ENCODE measurements at places on chromosomes 1 and 21. TPM values are rescaled to one million over a fixed set of nuclear protein-coding genes. Genes with fewer than 3 reads are reported as not detected.

GRCh38 chr1:24301785-24302175 lies 17.4 kb upstream of the GRHL3 start:
- no peaks in the 10 kb centered on the region for H3K27me3 ChIP-seq
- H3K36me3 ChIP-seq: no peaks in the 10 kb centered on the region
- H3K4me3 ChIP-seq: no peak overlapping the region
- DNase-seq: no peak

- H3K36me3 ChIP-seq: no peaks in the 10 kb centered on the region
- no peaks in the 10 kb centered on the region for H3K27me3 ChIP-seq
- 0 out of 2 replicates have a peak, but pooled peaks cover 8% of the 10 kb centered on the region for H3K4me1 ChIP-seq
- no peak overlapping the region for H3K4me3 ChIP-seq
- H3K27ac ChIP-seq: no peak overlapping the region
- no peak for DNase-seq
These were observed 553.2 kb downstream of the KIF26B start for GRCh38 chr1:245707941-245708340.

DNA sequence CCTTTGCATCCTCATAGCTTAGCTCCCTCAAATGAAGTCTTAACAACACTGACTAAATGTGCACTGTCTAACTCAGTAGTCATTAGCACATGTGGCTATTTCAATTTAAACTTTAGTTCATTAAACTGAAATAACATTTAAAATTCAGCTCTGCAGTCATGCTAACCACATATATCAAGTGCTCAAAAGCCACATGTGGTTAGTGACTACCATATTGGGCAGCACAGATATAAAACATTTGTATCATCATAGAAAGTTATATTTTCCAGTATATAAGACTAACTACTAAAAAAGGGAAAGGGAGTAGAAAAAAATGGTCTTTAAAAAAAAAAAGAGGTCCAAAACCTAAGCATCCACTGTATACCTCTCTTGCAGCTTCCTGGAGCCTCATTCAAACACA lies 64.1 kb downstream of the SETD4 start:
- H3K27me3 ChIP-seq: 0 out of 2 replicates have a peak, but pooled peaks cover 4% of the 10 kb centered on the region
- no peaks in the 10 kb centered on the region for H3K36me3 ChIP-seq
- H3K4me3 ChIP-seq: no peak overlapping the region
- H3K27ac ChIP-seq: no peak overlapping the region

DNA sequence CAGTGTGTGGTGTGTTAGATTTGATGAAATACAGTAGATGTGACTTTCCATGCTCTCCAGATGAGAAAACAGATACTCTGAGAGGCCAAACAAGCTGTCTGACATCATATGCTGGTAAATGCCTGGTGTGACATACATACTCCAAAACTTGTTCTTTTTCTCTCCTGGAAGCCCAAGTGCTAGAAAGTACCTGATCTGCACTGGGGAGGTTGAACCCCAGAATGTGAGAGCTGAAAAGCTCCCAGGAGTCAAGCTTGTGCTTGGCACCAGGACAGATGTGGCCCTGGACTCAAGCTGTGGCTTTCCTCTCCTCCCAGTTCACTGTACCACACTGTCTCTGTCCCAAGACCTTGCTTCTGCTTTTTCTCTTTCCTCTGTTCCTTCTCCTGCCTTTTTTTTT lies 389.0 kb upstream of the USP24 start:
- no peaks in the 10 kb centered on the region for H3K36me3 ChIP-seq
- H3K4me3 ChIP-seq: no peak overlapping the region
- DNase-seq: no peak
- no peak overlapping the region for H3K27ac ChIP-seq

GRCh38 chr1:153800516-153800915 lies 25.3 kb downstream of the SLC27A3 start:
- H3K27me3 ChIP-seq: no peaks in the 10 kb centered on the region
- no peaks in the 10 kb centered on the region for H3K36me3 ChIP-seq
- H3K4me3 ChIP-seq: no peak overlapping the region
- H3K4me1 ChIP-seq: peaks cover 6% of the 10 kb centered on the region
- no peak overlapping the region for H3K27ac ChIP-seq
- no peak for DNase-seq

HPDL gene
- 0.18 TPM for total RNA-seq

IL12RB2 gene
- total RNA-seq: not detected
